Activated CD8-positive, alpha-beta memory T cell treated with anti-CD3 and anti-CD28 coated beads for 1 hour (primary cell): ENCODE measurements at places on chromosomes 5 and 9.

DNA sequence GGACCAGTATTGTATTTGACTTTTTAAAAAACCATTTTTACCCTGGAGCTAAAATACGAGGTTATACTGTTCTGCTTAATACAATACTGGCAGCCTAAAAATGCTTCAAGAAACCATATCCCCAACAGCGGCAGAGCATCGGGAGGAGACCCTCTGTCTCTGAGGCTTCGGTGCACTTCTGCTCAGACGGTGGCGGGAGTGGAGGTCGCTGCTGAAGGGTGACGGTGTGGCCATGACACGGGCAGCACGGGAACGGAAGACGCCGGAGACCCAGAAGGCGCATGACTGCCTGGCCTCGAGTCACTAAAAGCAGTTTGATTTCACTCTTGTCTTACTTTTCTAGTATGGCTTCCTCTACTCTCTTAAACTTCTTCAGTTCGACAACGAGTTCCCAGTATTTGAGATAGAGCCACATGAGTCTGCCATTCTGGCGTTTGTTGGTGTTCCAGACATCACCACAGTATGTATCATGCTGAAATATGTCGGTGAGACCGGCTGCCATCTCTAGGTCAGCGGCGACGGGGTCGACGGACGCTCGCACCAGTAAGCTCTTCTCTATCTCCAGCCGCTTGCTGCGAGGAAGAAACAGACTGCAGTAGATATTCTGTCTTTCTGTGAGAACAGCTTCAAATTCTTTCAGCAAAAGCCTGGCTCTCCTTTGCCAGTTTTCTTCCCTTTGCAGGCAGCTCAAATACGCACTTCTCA lies 12.8 kb downstream of the CCDC127 start:
- DNase-seq = no peak

GRCh38 chr9:92654481-92655301 lies 15.2 kb downstream of the IPPK start:
- no peak for DNase-seq

- no peak for DNase-seq
These were observed 14.9 kb upstream of the TMEM252 start for GRCh38 chr9:68555437-68556150.

DNA sequence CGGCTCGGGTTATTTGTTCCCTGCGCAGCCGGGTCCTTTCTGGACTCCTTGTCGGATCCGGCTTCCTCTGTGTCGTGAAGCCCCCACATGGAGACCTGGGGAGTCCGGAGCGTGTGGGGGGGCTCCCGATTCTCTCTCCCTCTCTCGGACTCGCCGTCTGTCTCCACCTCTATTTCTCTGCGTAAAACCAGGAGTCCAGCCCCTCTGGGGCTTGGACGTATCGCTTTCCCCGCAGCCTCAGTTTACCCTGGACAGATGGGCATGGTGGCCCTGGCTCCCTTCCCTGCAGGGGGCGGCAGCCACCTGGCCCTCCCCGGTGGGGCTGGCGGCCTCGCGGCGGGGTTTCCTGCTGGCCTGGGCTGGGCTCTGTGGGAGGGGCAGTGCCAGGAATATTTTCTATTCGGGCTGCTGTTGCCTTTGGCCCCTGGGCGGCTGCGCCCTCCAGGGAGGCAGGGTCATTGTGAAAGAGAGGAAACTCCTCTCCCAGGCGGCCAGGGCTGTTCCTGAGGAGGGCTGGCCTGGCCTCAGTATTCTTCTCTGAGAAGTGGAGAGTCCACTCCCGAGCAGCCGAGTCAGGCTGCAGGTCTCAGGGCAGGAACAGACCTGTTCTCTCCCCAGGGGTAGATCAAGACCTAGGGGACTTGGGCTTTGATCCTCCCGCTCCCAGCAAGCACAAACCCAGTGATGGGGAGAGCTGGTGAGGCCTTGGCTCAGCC lies 665 bp downstream of the ASS1 start:
- no peak for DNase-seq

DNA sequence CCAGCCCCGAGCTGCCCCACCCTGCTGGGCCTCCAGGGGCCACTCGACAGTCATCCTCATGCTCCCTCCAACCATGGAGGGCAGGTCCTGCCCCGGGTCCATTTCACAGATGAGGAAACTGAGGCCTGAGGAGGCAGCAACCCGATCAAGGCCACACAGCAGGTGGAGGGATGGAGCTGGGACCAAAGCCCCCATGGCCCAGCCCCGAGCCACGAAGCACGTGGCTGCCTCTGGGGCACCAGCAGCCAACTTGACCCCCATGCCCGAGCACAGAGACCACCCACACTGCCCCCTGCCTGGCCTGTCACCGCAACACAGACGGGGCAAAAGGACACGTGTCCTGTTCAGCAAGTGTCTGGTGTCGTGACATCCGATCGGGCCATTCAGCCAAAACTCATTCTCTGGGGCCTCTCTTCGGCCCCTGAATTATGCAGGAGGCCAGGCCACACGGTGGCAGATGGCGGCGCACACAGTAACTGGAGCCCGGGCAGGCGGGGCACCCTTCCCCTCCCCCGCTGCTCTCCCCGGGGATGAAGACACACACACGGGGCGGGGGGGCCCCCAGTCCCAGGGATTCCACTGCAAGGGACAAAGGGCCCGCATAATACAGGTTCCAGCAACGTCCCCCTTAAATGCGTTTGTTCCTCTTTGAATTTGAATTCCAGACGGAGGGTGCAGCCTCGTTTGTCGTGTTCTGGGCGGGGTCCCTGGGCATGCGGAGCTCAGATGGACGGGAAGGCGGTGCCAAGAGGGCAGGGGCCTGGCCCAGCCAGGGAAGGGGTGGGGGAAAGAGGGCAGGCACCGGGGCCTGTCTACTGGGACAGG lies 29.4 kb upstream of the TMEM250 start:
- DNase-seq = no peak

- no peak for DNase-seq
These were observed 23.3 kb downstream of the PITX1 start for GRCh38 chr5:135010502-135011354.

DNA sequence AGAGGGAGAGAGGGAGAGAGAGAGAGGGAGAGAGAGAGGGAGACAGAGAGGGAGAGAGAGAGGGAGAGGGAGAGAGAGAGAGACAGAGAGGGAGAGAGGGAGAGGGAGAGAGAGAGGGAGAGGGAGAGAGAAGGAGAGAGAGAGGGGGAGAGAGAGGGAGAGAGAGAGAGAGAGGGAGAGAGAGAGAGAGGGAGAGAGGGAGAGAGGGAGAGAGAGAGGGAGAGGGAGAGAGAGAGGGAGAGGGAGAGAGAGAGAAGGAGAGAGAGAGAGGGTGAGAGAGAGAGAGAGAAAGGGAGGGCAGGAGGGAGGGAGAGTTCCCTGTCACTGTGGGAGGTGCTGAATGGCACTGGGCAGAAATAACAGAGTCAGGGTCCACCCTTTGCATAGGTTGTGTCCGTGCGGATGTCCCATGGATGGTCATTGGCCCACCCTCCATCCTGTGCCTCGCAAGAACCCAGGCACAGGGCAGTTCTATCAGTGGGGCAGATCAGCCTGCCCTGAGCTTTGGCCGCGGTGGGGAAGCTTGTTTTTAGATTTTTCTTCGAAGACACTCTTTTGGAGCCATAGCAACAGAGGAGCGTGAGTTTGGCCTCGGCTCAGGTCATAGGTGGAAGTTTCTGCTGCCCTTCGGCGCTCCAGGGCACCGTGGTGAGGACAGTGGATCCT lies 30.1 kb downstream of the ADAMTSL2 start:
- no peak for DNase-seq

GRCh38 chr9:132181796-132182313 lies 20.0 kb downstream of the NTNG2 start:
- no peak for DNase-seq

DNA sequence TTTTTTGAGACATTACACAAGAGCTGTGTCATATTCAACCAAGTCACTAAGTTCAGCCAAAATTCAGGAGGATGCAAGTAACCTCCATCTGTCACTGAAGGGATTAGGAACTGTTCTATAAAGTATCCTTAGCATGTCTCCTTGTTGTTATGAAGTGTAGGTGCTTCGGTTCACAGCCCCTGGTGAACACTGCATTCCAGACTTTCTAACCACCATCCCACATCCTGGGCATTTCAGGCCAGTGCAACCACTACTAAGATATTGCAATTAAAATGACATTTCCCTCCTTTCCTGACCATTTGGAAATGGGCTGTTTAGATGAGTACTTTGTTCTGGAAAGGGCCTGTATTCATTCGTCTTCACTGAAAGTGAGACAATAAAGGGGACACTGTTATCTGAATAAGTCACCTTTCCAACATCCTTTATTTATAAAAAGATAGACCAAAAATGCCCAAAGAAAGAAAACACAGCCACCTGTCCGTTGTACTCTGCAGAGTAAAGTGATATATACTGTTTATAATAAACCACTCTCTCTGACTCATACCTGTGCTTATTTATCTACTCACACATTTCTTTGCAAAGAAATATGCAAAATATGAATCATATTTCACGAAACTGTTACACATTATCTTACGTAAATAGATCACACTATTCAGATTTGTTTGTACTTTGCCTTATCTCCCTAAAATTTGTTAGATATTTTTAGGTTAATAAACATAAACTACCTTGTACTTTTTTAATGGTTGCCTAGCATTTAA lies 861.9 kb downstream of the CDH18 start:
- DNase-seq = no peak

GRCh38 chr5:156670615-156671014 lies 179.5 kb upstream of the PPP1R2B start:
- no peak for DNase-seq

DNA sequence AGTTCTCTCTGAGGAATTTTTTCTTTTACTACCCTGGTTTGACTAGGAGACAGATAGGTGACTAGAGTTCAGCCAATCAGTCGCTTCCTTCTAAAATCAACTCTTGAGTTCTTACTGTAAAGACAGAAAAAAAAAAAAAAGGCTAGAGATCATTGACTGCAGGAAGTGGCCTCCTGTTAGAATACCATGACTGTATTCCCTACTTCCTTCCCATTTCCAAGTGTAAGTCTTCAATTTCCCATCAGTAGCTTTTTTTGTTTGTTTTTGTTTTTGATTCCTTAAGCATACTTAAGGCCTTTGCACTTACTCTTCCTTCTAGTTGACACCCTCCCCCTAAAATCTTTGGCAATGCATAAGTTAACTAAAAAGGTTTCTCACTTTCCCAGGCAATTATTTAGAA lies 154.3 kb downstream of the HMHB1 start:
- no peak for DNase-seq
